Bronchial epithelial cell (primary cell): ENCODE measurements at places on chromosomes 7 and 10. TPM values are rescaled to one million over a fixed set of nuclear protein-coding genes. Genes with fewer than 3 reads are reported as not detected.

The TET1 gene
- under 0.01 TPM in 2 replicates for total RNA-seq

The MBL2 gene
- not detected in 2 replicates for total RNA-seq

The RPS24 gene
- 2,740 and 5,046 TPM in 2 replicates for total RNA-seq

The HMX3 gene
- total RNA-seq: 0.13 TPM in 1 of 2 replicates, not detected in the other

The RBM33 gene
- 17.1 and 27.8 TPM in 2 replicates for total RNA-seq

The DYNC1I1 gene
- total RNA-seq: under 0.01 TPM in 1 of 2 replicates, not detected in the other

The EBLN1 gene
- total RNA-seq: not detected in 2 replicates

The DCLRE1A gene
- 6.8 and 9.2 TPM in 2 replicates for total RNA-seq

The GPR26 gene
- total RNA-seq: not detected in 2 replicates

The ZNF775 gene
- 3.2 and 3.5 TPM in 2 replicates for total RNA-seq

The SPDYE5 gene
- not detected in 2 replicates for total RNA-seq
